ENCODE measurements at places on chromosomes 3 and 15.

DNA sequence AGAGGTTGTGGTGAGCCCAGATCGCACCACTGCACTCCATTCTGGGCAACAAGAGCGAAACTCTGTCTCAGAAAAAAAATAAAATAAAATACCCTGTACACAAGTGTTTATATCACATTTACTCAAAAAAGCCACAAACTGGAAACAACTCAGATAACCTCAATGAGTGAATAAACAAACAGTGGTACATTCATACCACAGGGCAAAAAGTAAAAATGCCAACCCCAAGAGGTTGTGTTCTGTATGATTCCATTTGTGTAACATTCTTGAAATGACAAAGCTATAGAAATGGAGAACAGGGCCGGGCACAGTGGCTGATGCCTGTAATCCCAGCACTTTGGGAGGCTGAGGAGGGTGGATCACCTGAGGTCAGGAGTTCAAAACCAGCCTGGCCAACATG lies 12.9 kb downstream of the EDC3 start:
- no peak for DNase-seq

DNA sequence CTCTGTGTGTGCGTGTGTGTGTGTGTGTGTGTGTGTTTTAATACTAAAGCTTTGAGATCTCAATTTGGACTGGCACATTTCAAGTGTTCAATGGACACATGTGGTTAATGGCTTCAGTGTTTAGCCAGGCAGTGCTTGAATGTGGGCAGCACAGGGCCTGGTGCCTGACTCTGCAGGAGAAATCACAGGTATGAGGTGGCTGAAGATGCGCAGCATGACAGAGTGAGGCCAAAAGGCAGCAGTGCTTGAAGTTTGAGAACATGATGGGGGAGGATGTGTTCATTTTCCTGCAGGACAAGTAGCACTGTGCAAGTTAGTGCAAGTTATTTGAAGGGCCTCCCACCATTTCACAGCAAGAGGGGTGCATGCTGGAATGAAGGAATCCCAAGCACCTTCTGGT lies 620.5 kb upstream of the TBL1XR1 start:
- no peak for DNase-seq

- DNase-seq = no peak
These were observed 29.2 kb downstream of the GJD2 start for GRCh38 chr15:34725556-34725955.

DNA sequence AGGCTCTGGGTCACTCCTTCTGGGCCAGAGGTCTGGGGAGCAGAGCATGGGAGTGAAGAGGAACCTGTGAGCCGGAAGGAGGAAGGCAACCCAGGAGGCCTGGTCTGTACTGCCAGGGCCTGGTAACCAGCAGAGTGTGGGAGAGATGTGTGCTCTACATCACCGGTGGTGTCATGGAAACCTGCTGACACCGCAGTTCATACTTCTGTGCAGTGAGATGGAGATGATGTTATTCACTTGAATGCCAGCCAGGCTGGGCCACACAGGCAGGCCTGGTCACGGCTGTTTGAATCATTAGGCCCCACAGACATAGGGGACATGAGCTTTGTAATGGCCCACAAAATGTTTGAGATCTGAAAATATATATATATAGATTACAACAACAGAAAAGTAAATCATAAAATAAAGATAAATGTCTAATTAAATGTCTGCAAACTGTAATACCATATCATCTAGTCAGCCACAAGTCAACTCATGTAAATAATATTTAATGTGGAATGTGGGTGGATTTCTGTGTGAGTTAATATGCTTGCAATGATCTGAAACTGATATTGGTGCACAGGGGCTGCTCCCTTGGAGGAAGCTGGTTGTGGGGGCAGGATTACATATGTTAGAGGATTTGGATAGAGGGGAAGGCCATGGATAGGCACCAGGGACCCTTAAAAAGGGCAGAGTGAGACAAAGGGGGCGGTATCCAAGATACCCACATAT lies 108.5 kb upstream of the PFN2 start:
- DNase-seq = no peak

DNA sequence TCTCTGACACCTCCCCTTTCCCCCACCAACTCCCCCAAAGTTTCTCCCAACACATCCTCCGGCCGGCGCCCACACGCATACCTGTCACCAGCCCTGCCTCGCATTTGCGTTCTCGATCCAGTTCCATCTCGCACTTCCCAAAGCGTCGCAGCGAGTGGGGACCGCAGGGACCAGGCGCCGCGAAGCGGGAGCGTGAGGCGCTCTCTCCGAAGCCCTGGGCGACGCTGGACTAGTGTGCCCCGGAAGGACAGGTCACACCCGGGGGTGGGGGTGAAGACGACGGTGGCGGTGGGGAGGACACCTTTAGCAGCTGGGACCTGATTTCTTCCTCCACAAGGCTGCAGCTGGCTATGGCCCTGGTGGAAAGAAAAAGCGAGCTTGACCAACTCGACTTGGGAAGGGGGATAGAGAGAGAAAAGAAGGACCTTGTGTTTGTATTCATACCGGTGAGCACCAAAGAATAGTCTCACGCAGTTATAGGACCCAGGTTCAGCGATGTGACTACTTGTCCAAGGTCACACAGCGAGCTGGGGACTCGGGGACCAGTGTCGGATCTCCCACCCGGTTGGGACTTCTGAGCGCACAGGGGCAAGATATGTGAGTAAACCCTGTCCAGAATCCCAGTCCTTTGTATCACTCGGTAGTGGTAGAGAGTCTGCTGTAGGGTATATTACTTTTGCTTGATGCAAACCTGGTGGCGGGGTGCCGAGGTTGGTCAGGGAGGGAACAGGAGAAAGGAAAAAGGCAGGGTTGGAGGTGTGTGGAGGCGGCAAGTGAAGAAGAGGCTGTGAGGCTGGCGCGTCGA lies 607 bp upstream of the GHSR start:
- DNase-seq = no peak

- DNase-seq = no peak
These were observed 214.4 kb downstream of the OCA2 start for GRCh38 chr15:27884726-27885125.

GRCh38 chr3:178663201-178663934 lies 127.1 kb downstream of the KCNMB2 start:
- DNase-seq = no peak

- peak; percentile 27 for DNase-seq
These were observed 165.6 kb downstream of the GMNC start for GRCh38 chr3:190696777-190697501.

- no peak for DNase-seq
These were observed 164.0 kb upstream of the TBL1XR1 start for GRCh38 chr3:177361081-177361938.

DNA sequence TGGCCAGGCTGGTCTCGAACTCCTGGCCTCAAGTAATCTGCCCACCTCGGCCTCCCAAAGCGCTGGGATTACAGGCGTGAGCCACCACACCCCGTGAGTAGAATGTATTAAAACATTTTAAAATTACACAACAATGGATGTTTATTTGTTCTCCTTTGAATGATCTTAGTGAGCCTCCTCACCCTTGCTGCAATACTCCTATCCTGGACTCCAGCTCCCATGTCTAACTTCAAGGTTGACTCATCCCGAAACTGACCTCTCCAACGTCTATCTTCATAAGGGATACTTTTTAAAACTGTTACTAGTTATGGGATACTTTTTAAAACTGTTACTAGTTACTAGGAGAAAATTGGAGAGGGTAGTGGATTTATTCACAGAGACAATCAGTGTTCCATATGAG lies 17.8 kb upstream of the RHCG start:
- no peak for DNase-seq

- no peak for DNase-seq
These were observed 44.2 kb upstream of the ATG7 start for GRCh38 chr3:11228041-11228440.

GRCh38 chr15:92629276-92629974 lies 26.1 kb downstream of the FAM174B start:
- no peak for DNase-seq

DNA sequence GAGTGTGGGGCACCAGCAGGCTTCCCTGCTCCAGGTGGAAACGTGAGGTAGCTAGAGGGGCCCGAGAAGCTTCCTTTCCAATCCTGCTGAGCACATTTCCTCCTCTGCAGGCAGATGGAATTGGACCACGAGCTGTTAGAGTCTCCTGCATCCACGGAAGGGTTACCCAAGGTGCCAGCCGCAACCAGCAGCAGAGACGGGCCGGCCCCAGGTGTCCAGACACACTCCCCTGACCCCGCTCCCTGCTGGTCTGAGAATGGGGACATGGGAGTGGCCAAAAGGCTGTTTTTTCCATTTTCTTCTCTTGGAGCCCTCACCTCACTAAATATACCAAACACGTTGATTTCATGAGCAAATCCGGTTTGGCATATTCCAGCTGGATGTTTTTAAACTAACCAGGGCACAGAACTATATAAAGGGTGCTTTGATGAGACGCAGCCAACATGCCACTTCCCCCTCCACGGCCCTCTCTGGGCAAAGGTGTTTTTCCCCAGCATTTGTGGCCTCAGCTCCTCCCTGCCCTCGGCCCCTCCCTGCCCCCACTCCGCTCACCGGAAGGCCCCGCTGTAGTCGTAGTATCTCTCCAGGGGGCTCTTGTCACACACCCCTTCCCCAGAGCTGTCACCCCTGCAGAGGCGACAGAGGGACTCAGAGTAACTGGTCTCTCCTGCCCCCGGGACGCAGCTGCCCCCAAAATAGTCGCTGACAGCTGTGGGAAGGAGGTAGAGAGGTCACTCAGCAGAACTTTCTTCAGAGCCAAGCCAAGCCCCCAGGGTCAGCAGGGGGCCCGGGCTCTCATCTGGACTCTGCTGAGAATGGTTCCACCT lies 7.0 kb downstream of the MELTF start:
- DNase-seq = no peak

DNA sequence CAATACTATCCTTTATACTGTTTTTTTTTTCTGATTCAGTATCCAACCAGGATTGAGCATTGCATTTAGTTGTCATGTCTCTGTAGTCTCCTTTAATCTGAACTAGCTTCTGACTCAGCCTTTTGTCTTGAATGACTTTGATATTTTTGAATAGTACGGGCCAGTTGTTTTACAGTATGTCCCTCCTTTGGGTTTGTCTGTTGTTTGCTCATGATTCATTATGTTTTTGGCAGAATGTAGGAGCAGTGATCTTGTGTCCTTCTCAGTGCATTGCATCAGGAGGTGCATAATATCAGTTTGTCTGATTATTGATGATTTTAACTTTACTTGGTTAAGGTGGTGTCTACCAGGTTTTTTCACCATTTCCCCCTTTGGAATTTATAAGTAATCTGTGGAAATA lies 20.5 kb downstream of the EXOG start:
- no peak for DNase-seq

DNA sequence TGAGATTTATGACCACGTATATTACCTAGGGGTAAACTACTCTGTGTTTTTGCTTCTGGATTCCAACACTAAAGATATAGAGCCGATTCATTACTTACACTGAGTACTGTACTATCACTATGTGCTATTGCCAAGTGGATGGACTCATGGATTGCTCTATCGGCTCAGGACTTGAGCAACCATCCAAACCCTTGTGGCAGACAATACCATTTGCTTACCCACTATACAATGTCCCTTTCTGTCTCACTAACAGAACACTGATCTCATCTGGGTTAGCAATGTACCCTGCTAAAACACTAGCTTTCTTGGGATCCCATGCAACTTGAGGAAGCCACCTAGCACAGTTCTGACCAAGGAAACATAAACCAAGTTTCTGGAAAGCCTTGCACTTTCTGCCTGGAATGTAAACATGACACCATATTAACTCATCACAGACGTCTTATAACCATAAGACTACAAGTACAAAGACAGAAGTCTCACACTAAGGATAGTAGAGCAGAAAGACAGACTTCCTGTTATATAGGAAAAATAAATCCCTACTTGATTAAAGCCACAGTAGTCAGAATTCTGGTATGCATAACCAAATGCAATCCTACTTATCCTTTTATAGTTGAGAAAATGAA lies 38.6 kb downstream of the HACD2 start:
- no peak for DNase-seq

DNA sequence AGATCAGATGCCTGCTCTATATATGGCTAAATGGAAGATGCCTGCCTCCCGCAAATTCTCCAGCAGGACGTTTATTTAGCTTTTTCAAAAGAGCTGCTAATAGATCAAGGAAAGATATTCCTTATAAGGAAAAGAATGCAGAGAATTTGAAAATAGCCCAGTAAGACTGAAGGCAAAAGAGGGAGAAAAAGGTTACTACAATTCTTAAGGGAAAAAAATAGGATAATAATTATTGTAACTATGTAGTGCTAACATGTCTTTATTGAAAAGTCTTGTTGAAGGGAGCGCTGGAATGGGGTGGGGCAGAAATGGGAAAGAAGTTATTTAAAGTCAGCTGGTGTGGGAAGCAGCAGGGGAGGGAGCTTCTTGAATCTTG lies 2.9 kb downstream of the TPM1 start:
- no peak for DNase-seq

- no peak for DNase-seq
These were observed 96.0 kb downstream of the SPATA16 start for GRCh38 chr3:173044998-173045397.

DNA sequence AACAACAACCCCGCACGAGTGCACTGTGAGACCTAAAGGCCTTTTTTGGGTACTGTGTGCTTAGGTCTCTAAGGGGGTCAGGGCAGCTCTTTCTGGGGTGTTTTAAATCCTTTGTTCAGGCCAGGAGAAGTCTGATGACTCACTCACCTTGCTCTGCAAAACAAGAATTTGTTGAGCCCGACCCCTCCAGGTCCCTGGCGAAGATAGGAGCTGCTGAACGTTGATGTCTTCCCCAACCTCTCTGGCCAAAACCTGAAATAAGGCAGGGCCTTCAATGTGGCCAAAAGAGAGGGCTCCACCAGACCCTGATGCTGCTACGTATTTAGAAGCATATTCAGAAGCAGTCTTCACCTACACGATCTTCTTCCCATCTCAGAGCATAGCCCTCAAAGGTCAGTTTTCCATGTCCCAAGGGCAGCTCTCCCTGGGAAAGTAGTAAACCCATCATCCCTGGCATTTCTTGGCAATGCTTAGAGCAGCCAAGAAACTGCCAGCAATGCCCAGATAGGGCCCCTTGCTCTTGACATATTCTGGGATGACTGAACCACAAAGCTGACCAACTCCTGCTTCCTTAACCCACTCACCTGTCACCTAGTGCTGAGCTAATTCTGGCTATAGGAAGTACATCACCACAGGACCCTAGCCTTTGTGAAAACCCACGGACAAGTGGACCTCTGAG lies 27.1 kb downstream of the CCDC13 start:
- DNase-seq = no peak
